ENCODE measurements at places on chromosomes 1 and 21.

GRCh38 chr1:9281908-9282695 lies 10.6 kb upstream of the SPSB1 start:
- DNase-seq, result no peak

DNA sequence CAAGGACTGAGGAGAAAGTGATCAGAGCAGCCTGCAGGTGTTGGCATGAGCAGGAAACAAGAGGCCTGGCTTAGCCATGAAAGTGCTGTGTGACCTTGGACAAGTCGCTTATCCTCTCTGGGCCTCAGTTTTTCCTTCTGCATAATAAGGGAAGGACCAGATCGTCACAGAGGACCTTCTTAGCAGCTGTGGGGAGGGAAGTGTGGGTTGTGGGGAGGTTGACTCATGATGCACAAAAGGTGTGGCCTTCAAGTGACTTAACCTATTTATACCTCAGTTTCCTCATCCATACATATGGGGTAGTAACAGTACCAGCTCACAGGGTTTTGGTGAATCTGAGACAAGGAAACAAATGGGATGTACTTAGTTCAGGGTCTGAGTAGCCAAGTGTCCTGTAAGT lies 658.8 kb downstream of the MATN1 start:
- no peak for DNase-seq

DNA sequence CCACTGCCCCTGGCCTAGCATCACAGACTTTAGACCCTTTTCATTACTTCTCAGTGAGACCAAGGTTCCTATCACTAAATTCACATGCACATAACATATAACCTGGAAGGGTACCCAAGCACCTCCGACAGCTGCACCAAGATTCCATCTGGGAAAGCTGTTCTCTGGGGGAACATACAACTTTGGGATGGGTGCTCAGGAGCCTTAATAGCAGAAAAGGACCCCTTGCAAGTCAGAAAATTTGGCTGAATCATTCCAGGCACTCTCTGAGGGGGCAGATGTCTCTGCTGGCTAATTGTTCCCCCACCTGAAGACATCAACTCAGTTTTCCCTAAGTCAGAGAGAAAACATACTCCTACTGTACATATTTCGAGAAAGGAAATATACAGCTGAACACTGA lies 41.3 kb upstream of the PSEN2 start:
- peak; percentile 64 for DNase-seq

DNA sequence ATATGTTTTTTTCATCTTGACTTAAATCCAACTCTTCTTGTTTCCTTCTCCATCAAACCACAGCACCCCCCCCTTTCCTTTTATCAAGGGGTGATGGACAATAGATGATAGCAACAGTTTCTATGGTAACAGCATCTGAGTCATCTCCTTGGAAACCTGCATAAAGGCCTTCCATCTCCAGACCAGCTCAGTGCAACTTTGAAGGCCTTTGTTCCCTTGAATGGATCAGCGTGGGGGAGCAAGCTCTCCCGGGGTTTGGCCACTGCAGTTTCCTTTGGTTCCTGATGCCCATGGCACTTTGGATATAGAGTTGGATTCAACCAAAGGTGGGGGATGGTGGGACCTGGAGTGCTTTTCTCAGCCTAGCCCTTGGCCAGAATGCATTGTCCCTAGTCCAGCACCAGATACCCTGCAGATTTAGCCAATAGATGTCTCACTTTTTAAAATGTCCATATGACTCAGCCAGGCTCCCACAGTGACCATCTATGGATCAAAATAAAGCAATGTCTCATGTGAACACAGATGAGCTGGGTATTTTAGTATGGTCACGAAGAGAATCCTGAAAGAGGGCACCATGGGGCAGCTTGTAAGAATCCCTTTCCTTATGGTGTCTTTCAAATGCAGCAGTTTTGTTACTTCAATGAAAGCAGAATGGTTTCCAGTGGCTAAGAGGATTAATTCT lies 127.7 kb downstream of the SPATA46 start:
- no peak for DNase-seq

- DNase-seq, result no peak
Observed at GRCh38 chr1:156706657-156707416, 1.5 kb upstream of the CRABP2 start.

DNA sequence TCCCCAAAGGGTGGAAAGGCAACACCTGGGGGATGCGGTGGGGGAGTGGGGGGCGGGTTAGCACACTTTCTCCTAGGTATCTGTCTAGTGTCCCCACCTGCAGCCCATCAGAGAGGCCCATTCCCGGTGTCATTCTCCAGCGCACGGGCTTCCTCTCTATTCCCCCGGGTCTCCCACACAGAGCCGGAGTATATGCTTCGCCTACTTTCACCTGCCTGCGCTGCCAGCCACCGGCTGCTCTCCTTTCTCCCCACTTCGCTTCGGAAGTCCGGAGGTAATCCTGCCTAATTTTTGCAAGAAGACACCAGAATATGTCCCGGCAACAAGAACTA lies 852 bp downstream of the RGS7 start:
- DNase-seq, result no peak

- no peak for DNase-seq
Observed at GRCh38 chr1:200082329-200082728, 54.8 kb downstream of the NR5A2 start.

DNA sequence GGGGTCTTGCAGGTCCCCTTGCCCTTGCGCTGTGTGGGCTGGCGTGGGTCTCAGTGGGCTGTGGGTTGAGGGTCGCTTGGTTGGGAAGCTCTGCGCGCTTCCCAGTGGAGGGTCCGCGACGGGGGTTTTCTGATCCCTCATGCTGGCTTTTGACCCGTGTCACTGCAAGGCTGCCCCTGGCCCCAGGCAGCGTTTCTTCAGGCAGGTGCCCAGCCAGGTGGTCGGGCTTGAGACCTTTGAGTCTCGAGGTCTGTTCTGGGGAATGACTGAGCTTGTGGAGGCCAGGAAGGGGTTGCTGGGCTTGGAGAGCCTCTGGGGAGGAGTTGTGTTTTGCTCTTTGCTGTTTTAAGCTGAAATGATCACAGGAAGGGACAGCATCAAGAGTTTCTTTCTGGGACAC lies 5.3 kb downstream of the SKI start:
- no peak for DNase-seq

- no peak for DNase-seq
Observed at GRCh38 chr1:106061586-106062495, 994.6 kb upstream of the PRMT6 start.

GRCh38 chr1:204188959-204189639 lies 7.2 kb downstream of the KISS1 start:
- no peak for DNase-seq

DNA sequence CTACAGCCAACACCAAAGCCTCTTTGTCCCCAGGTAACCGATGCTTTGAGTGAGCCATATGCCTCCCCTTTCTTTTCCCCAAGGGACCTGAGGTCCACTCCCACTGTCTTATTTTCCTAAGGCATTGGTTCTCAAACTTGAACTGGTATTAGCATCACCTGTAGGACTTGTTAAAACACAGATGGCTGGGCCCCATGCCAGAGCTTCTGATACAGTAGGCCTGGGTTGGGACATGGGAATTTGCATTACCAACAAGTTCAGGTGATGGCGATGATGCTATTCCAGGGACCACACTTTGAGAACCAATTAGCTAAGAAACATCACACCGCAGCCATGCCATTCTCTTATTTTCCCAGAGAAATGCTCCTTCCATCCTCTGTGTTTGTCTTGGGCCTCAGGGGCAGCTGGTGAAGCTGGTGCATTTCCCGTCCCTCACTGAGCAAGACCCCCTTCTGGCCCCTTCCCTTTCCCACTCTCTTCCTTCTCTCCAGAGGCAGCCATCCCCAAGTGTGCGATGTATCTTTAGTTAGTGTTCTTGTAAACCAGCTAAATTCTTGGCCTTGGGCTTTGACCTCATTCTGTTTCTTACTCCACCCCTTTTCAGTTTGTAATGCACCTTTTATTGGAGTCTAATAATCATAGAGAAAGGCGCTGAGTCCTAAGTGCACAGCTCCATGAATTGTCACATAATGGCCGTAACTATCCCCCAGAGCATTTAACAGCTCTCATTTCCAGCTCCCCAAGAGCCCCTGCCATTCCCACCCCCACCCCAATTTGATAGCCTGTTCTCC lies 14.2 kb upstream of the TTC22 start:
- DNase-seq, result no peak
